ENCODE measurements at places on chromosomes 3 and 15.

DNA sequence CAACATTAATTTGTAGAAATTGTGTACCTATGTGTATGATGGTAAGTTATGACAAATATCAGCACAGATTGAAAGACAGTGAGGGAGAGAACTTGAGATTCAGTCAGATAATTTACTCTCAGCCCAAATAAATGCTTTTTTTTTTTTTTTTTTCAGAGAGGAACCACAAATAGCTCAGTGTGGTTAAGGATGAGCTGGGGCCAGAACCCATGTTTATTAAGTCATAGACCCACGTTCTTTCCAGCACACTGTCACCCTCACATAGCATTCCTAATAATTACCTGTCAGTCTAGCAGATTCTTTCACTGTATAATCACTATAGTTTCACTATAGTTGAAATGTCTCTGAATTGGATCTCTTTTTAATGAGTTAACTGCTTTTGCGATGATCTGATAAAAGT, 246.1 kb downstream of the ZIC1 start:
- no peak for DNase-seq

DNA sequence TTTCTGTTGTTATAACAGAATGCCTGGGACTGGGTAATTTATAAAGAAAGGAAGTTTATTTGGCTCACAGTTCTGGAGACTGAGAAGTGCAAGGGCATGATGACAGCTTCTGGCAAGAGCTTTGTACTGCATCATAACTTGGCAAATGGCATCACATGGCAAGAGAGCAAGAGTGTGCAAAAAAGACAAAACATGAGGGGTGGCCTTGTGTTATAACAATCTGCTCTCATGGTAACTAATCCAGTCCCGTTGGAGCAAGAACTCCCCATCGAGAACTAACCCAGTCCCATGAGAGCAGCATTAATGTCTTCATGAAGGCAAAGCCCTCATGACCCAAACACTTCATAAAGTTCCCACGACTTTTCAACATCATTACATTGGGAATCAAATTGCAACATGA, 23.2 kb downstream of the SCN11A start:
- no peak for DNase-seq

GRCh38 chr3:112638327-112639020, 2.5 kb downstream of the CCDC80 start:
- DNase-seq: no peak

GRCh38 chr3:39505866-39506742, 38.6 kb downstream of the MOBP start:
- no peak for DNase-seq

- no peak for DNase-seq
These were observed 12.0 kb downstream of the TATDN2 start for GRCh38 chr3:10260211-10260701.

GRCh38 chr3:31035681-31036080, 141.2 kb upstream of the GADL1 start:
- no peak for DNase-seq

GRCh38 chr3:53083949-53084309, 38.1 kb upstream of the SFMBT1 start:
- DNase-seq: no peak

DNA sequence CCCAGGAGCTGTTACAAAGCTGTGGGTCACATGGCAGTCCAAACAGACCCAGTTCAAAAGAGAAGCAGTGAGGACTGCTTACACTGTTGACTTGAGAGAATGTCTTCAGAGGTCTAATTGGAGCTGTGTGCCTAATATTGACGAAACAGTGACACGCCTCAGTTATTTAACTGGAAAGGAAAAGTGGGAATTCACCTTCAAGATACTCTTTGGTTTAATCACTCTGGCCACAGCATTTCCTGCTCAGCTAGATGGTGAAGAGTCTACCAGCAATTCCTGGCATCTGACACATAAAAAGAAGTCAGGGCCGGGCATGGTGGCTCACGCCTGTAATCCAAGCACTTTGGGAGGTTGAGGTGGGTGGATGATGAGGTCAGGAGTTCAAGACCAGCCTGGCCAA, 326.4 kb downstream of the SV2B start:
- no peak for DNase-seq

DNA sequence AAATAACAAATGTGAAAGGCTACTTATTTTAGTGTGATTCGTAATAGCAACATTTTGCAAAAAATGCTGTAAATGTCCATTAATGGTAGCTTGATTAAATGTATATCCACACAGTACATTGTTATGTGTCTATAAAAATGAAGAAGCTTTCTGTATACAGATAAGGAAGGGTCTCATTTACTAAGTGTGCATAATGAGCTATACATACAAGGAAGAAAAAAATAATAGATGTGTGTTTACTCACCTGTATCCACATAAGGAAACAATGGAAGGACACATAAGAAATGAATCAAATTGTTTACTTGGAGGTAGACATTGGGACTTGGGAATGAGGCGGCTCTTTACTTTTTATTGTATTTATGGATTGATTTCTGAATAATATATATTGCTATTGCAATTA, 34.9 kb downstream of the MED12L start:
- no peak for DNase-seq

- DNase-seq: no peak
These were observed 452 bp downstream of the DCP1A start for GRCh38 chr3:53346922-53347260.

DNA sequence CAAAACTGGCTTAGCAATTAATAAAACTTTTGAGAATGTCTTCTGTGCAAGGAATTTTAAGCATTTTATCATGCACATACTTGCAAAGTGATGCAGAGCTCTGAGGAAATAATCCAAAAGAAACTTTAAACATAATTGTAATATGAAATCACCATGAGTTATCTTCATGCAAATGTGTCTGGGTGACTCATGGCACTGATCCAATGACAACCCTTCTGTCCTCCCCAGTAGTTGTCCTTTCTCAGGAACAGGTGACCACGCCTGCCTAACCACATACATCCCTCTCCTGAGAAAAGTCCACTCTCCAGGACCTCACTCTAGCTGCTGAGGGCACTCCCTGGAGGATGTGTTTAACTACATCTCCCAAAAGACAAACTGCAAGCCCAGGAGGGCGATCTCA, 530.6 kb upstream of the IL12A start:
- DNase-seq: no peak

DNA sequence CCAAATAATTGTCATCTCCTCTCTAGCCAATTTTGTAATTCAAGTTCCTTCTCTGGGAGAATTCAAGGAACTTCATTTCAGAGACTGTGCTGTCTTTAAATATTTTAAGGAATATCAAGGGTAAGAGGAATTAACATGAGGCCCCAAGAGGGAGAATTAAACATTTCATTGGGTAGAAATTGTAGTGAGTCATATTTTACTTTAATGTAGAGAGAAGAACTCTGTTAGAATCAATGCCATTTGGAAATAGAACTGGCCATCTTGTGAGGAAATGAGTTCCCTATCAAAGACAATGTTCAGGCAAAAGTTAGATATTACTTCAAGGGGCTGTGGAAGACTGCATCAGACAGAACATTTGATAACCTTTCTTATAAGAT, 43.5 kb upstream of the TP63 start:
- DNase-seq: no peak

- DNase-seq: no peak
These were observed 212.8 kb downstream of the EPHA3 start for GRCh38 chr3:89320186-89320585.

DNA sequence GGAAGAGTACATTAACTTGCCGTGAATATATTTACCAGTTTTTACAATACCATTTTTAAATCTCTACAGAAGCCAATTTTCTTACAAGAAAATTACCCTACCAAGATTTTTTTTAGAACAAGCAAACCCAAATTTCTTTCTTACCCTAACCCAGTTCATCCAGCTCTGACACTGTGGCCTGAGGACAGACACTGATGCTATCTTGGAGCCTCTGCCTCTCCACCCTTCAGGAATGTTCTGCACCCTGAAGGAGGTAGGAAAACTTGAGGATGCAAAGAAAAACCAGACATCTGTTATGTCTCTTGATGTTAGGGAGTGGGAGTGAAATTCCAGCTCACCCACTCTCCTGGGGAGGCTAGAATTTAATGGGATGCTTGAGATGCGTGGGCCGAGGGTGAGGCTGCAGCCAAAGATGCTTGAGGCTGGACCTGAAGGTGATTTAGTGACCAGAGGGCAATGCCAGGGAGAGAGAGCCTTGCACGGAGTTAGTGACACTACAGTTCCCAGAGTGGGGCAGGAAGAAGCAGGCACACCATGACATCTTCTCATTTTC, 69.9 kb downstream of the LIPC start:
- DNase-seq: no peak

DNA sequence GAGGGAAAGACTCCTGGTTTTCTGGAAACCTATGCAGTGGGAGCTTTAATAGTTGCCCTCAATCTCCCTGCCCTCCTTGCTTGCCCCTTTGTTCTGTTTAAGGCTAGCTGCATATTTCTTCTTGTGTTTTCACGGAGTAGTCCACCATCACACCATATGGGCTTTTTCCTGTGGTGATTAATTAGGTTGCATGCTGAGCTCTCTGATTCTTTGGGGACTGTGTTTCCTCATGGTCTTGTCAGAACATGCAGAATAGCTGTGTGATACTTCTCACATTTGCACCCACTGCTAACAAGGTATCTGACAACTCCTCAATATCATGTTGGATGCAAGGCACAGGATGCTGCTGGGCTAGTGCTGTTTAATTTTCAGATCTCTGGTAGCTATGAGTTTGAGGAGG, 139.6 kb downstream of the PTPRG start:
- DNase-seq: no peak

DNA sequence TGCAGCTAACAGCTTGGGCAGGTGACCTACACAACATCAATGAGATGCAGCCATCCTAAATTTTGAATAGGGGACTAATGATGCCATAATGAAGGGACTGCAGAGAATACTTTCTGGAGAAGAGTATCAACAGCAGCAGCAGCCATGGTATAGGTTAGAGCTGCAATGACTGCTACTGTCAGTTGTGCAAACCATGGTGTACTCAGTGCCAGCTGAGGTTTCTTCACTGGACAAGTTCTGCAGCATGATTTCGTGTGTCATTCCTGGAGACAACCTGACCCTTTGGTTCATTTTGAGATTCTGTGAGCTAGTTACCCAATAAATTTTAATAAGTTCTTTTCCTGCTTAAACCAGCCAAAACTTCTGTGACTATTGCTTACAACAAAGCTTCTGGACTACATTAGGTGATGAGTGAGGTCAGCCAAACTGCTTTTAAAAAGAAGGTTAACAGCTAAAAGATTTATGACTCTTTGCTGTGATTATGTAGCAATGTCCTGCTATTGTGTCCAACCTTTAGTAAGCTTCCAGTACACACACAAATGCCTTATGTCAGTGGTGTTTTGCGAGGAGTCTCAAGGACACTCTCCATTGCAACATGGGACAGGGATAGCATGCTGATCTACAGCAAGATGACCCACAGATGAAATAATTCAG, 4.8 kb upstream of the DAZL start:
- DNase-seq: no peak

GRCh38 chr3:94420931-94421330, 358.1 kb downstream of the NSUN3 start:
- DNase-seq: no peak

GRCh38 chr3:156149876-156150275, 29.5 kb downstream of the KCNAB1 start:
- DNase-seq: no peak

DNA sequence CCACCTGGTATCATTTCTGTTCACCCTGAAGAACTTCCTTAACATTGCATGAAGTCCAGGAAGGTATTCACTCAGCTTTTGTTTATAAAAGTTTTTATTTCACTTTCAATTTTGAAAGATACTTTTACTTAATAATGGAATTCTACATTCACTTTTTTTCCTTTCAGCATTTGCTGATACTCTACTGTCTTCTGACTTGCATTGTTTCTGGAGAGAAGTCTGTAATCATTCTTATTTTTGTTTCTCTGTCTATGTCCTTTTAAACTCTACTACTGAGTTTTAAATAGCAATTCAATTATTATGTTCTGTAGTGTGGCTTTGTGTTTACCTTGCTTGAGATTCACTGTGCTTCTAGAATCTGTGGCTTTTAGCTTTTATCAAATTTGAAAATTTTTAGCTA, 42.4 kb downstream of the MYL3 start:
- no peak for DNase-seq

DNA sequence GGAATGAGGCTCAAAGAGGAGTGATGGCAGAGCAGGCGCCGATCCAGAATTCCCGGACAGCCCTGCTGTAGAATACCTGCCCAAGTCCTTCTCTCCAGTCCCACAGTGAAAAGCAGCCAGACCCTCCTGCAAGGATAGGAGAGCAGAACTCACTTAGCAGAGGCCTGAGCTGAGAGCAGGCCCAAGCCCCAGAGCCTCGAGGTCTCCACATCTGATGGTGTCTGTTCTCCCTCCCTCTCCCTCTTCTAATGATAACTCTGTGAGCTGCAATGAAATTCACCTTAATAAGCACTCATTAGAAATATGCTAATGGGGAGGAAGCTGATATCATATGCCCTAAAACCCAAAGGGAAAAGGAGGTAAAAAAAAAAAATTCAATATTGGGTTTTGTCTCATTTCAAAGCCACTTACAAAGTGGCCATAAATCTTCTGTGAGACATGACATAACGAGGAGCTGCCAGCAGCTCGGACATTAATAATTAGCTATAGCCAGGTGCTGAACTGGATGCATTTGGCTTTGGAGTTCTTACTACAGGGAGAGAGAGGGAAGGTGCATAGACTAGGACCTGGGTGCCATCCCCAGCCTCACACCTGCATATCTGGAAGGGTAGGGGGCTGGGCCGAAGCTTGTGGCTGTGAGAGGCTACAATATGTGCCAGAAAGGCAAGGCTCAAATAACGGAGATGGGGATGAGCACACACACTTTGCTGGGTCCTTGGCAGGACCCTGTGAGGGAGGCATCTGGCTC, 108.4 kb downstream of the MEGF11 start:
- no peak for DNase-seq

DNA sequence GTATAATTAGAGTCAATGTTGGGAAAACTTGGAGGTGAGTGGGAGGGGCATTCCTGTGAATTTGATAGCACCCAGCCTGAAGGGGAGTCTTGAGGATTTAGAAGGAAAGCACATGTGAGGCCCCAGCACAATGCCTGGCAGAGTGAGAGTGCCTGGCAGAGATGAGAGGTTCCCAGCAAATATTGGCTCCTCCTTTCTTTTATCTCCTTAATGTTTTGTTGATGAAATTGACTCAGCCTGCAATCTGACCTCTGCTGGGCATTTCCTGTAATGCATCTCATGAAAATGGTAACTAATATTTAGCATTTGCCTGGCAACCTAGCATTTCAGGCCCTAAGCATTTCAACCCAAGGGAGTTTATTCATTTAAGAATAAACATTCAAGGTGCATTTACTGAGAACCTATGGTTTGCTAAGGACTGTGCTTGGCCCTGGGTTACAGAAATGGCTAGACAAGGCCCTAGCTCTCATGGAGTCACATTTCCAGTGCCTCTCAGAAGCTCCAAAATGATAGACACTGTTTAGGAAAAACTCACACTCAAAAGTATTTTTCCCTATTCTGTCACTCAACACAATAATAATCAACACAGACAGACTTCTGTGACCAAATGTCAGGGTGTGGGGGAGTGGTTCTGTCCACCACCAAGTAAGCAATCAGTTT, 19.0 kb downstream of the PDHB start:
- DNase-seq: no peak

GRCh38 chr15:67150023-67150860, 84.8 kb downstream of the SMAD3 start:
- no peak for DNase-seq

- DNase-seq: no peak
These were observed 76.9 kb downstream of the TRIM69 start for GRCh38 chr15:44813231-44813630.

GRCh38 chr15:72319360-72319984, 485 bp downstream of the CELF6 start:
- DNase-seq: peak; percentile 9

- DNase-seq: no peak
These were observed 162.3 kb downstream of the GABRG3 start for GRCh38 chr15:27133249-27133648.
